ENCODE measurements at places on chromosomes 13 and 19. TPM values are rescaled to one million over a fixed set of nuclear protein-coding genes. Genes with fewer than 3 reads are reported as not detected.

GRCh38 chr19:50486823-50487515 lies 10.3 kb upstream of the GARIN5A start:
- no peaks in the 10 kb centered on the region for H3K27me3 ChIP-seq
- DNase-seq, result peak; percentile 63
- H3K36me3 ChIP-seq, result peaks cover 19% of the 10 kb centered on the region
- H3K4me3 ChIP-seq, result no peak overlapping the region
- no peak overlapping the region for H3K27ac ChIP-seq

- DNase-seq, result no peak
- no peak overlapping the region for H3K4me3 ChIP-seq
- H3K4me1 ChIP-seq, result peaks cover 12% of the 10 kb centered on the region
- no peak overlapping the region for H3K27ac ChIP-seq
- H3K36me3 ChIP-seq, result no peaks in the 10 kb centered on the region
Measured at GRCh38 chr13:41648314-41648935, 191.1 kb downstream of the RGCC start.

- no peaks in the 10 kb centered on the region for H3K36me3 ChIP-seq
- H3K27me3 ChIP-seq, result peaks cover 2% of the 10 kb centered on the region
- no peak for DNase-seq
- no peak overlapping the region for H3K27ac ChIP-seq
Measured at GRCh38 chr13:31545616-31546015, 193.7 kb upstream of the RXFP2 start.

DNA sequence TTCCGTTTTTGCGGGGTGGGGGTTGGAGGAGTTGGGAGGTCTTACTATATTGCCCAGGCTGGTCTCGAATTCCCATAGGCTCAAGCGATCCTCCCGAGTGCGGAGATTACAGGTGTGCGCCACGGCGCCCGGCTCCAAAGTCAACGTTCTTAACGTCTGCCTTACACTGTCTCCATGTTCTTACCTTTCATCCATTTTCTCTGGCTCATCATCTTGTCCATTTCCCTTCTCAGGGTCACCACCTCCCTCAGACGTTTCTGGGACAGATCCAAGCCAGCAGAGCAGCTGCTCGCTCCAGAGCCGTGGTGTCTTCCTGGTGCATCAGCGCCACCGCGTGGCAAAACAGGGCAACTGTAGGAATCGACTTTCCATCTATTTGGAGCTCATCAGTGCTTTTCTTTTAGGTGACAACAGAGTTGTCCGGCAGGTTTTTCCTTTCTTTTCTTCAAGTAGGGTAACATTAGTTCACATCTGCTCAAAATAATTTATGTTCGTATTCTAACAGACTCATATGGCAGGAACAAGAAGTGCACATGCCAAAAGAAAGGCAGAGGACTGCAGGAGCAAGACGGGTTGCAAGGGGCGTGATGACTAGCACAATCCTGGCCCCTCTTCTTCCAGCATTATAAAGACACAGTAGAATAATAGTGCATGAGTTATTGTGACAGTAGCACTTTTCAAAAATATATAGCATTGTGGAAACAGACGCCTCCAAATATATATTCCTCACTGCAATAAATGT lies 103.1 kb upstream of the ABCC4 start:
- peaks cover 3% of the 10 kb centered on the region for H3K27me3 ChIP-seq
- peak; percentile 79 for DNase-seq
- H3K4me3 ChIP-seq, result peak overlapping the region; percentile 80
- H3K27ac ChIP-seq, result no peak overlapping the region
- H3K4me1 ChIP-seq, result peaks cover 10% of the 10 kb centered on the region

TMEM255B gene
- 0.91 TPM for total RNA-seq

- no peak overlapping the region for H3K4me3 ChIP-seq
- no peak overlapping the region for H3K27ac ChIP-seq
- no peaks in the 10 kb centered on the region for H3K27me3 ChIP-seq
- no peak for DNase-seq
Measured at GRCh38 chr13:82294226-82294625, 1588.0 kb downstream of the SLITRK1 start.

DACH1 gene
- not detected for total RNA-seq

DNA sequence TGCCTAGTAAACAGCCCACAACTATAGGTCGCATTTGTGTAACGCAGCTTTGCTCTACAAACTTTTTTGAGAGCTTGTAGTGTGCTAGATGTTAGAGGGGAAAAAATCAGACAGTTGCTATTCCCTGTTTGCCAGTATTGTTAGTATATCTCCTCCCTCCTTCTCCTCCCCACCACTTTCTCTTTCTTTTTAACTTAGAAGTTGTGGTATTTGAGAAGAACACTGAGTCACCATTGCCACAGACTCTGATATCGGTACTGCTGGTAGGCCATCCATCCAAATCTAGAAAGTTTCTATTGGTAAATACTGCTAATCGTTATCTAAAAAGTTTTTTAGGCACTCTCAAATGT lies 666 bp downstream of the POMP start:
- H3K4me3 ChIP-seq, result peak overlapping the region; percentile 97
- DNase-seq, result no peak
- H3K4me1 ChIP-seq, result peaks cover 51% of the 10 kb centered on the region
- H3K27me3 ChIP-seq, result no peaks in the 10 kb centered on the region
- H3K27ac ChIP-seq, result peak overlapping the region; percentile 96
- H3K36me3 ChIP-seq, result peaks cover 34% of the 10 kb centered on the region

DNA sequence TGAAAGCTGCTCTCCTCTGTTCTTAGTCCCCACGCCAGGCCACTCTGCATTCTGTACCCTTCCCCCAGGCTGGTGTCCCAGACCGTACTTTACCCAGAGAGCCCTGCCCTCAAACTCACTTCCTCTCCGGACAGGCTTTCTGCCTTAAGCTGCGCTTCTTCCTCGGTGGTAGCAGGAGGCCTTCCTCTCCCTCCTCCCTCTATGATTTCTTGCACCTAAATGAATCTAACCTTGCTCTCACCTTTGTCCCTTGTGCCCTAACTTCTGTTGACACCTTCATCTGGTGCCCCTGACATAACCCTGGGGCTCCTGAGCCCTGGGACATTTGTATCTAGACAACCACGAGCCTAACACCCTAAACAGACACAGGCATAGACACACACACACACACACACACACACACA lies 29.6 kb upstream of the CEACAM21 start:
- peaks cover 20% of the 10 kb centered on the region for H3K36me3 ChIP-seq
- peak overlapping the region; percentile 87 for H3K4me3 ChIP-seq
- H3K27ac ChIP-seq, result peak overlapping the region; percentile 96
- peak; percentile 65 for DNase-seq
- H3K27me3 ChIP-seq, result no peaks in the 10 kb centered on the region

HNRNPA1L2 gene
- total RNA-seq, result 9.3 TPM

GRCh38 chr19:29770648-29771047 lies 41.1 kb upstream of the CCNE1 start:
- H3K27ac ChIP-seq, result no peak overlapping the region
- H3K27me3 ChIP-seq, result no peaks in the 10 kb centered on the region
- no peaks in the 10 kb centered on the region for H3K36me3 ChIP-seq
- peaks cover 16% of the 10 kb centered on the region for H3K4me1 ChIP-seq
- DNase-seq, result peak; percentile 44

- peaks cover 17% of the 10 kb centered on the region for H3K36me3 ChIP-seq
- H3K4me3 ChIP-seq, result no peak overlapping the region
- no peak overlapping the region for H3K27ac ChIP-seq
- H3K4me1 ChIP-seq, result peaks cover 12% of the 10 kb centered on the region
- DNase-seq, result no peak
Measured at GRCh38 chr19:13929956-13930355, 8.3 kb downstream of the PODNL1 start.

LGALS7B gene
- total RNA-seq, result not detected

DNA sequence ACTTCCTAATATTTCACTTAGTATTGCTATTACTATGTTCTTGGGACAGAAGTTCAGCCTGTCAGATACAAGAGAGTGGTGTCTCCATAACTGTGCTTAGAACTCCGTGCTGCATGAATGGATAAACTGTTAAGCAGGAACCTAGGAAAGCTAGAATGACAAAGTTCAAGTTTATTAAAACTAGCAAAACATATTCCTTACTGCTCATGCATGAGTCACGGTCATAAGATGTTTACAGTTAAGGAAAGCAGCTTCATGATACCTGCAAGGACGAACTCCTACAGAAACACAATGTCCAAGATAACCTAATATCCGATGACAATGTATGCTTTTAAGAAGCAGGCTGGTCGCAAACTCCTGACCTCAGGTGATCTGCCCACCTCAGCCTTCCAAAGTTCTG lies 6.0 kb upstream of the ZNF765 start:
- H3K27ac ChIP-seq, result no peak overlapping the region
- DNase-seq, result no peak
- no peaks in the 10 kb centered on the region for H3K27me3 ChIP-seq

GRCh38 chr19:1468821-1469254 lies 10.2 kb downstream of the C19orf25 start:
- peaks cover 13% of the 10 kb centered on the region for H3K4me1 ChIP-seq
- peaks cover 11% of the 10 kb centered on the region for H3K27me3 ChIP-seq
- no peaks in the 10 kb centered on the region for H3K36me3 ChIP-seq
- no peak overlapping the region for H3K27ac ChIP-seq

GRCh38 chr19:3024509-3024869 lies 4.6 kb downstream of the TLE2 start:
- no peak for DNase-seq
- no peak overlapping the region for H3K4me3 ChIP-seq
- peaks cover 21% of the 10 kb centered on the region for H3K27me3 ChIP-seq
- no peaks in the 10 kb centered on the region for H3K36me3 ChIP-seq
- H3K4me1 ChIP-seq, result peaks cover 25% of the 10 kb centered on the region

GRCh38 chr19:3659746-3660112 lies 33.1 kb upstream of the CACTIN start:
- H3K36me3 ChIP-seq, result peaks cover 16% of the 10 kb centered on the region
- no peaks in the 10 kb centered on the region for H3K4me1 ChIP-seq
- no peaks in the 10 kb centered on the region for H3K27me3 ChIP-seq
- no peak overlapping the region for H3K27ac ChIP-seq
- no peak for DNase-seq

DNA sequence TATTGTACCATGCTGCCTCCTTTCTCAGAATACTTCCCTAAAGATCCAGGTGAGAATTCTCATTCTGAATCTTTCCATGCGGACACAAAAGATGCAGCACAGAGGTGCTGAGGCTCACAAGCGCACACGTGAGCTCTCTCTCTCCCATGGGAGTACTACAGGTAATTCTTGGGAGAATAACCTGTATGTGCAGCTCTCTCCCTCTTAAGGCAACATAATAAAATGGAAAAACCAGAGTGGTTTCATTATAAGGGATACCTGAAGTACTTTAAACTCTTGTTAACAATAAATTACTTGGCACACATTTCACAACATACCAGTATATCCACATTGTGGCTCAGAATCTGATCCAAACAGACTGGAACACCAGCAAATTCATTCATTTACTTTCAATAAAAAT lies 40.4 kb downstream of the INTS6 start:
- no peaks in the 10 kb centered on the region for H3K27me3 ChIP-seq
- no peak for DNase-seq
- H3K4me1 ChIP-seq, result peaks cover 13% of the 10 kb centered on the region
- no peak overlapping the region for H3K4me3 ChIP-seq

DNA sequence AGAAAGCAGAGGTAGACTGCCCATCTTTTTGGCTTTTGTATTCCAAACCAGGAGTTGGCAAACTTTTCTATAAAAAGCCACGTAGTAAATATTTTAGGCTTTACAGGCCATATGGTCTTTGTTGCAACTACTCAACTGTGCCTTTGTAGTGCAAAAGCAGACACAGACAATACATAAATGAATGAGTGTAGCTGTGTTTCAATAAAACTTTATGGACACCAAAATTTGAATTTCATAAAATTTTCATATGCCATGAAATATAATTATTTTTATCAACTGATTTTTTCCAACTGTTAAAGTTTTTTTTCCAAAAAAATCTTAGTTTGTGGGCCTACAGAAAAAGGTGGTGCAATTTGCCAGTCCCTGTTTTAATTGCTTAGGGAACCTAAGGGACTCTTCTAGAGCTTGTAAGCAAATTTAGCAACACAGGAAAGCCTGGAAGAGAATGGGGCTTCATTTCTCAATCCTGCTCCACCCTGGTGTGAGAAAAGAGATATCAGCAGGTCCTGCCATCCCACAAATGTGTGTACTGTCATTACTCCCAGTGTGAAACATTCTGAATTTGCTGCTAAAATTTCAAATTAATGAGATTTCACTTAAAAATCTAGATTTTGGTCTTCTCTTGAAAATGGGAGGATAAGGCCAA lies 194.2 kb downstream of the RGCC start:
- H3K4me3 ChIP-seq, result no peak overlapping the region
- H3K27ac ChIP-seq, result no peak overlapping the region
- H3K36me3 ChIP-seq, result no peaks in the 10 kb centered on the region
- H3K27me3 ChIP-seq, result no peaks in the 10 kb centered on the region

- no peak for DNase-seq
- H3K4me3 ChIP-seq, result no peak overlapping the region
- peaks cover 4% of the 10 kb centered on the region for H3K4me1 ChIP-seq
- no peaks in the 10 kb centered on the region for H3K36me3 ChIP-seq
- no peak overlapping the region for H3K27ac ChIP-seq
- peaks cover 22% of the 10 kb centered on the region for H3K27me3 ChIP-seq
Measured at GRCh38 chr13:32988608-32989289, 27.5 kb upstream of the KL start.

All from activated CD4-positive, alpha-beta memory T cell treated with anti-CD3 and anti-CD28 coated beads, Interleukin-2, amount 10 ng/mL, durations not matched to agents 7 days and 5 days (primary cell).